NCI-H2081 treated with DMSO at 0.1 percent for 48 hours (cell line): ENCODE measurements at places on chromosomes 5 and 9.

DNA sequence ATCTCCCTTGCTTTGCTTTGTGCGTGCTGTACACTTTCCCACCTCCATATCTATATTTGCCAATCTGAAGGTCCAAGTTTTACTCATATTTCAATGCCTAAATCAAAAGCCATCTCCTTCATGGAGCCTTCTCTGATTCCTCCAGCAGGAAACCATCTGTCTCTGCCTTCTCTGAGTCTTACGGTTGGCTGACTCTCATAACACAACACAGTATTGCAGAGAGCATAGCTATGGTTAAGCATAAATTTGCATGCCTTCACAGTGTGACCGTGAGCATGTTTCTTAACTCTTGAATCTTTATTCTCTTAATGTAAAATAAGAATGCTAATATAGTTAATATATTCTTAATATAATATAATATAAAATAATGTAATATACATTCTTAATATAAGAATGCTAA is 136.8 kb upstream of the PPP2R2B start:
- no peak for DNase-seq

GRCh38 chr9:10253341-10253740 is 359.5 kb downstream of the PTPRD start:
- DNase-seq = no peak

DNA sequence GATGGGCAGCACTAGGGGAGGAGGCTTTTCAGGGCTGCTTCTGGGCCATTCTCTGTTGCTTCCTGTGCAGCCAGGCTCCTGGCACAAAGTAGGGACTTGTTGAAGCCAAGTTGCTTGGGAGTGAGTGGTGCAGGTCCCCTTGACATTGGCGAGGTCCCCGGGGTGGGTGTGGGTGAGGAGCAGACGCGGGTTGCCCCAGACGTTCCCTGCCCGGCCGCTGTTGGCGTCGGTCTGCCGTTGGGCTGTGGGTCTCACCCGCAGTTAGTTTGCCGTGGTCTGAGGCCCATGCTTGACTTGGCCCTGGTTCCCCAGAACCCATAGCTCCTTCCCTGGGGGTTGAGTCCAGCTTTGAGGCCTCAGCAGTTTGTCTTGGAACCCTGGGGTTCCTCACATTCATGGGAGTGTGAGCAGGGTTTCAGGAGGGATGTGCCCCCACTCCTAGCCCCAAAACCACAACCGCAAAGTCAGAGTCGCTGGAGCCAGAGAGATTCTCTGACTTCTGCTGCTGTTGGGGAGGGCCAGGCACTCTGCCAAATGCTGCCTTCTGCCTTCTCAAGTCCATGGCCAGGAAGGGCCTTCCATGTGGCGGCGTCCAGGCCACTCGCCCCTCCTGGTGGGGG is 77.5 kb downstream of the RXRA start:
- no peak for DNase-seq

GRCh38 chr5:150579462-150580400 is 60.7 kb upstream of the SYNPO start:
- DNase-seq = no peak

DNA sequence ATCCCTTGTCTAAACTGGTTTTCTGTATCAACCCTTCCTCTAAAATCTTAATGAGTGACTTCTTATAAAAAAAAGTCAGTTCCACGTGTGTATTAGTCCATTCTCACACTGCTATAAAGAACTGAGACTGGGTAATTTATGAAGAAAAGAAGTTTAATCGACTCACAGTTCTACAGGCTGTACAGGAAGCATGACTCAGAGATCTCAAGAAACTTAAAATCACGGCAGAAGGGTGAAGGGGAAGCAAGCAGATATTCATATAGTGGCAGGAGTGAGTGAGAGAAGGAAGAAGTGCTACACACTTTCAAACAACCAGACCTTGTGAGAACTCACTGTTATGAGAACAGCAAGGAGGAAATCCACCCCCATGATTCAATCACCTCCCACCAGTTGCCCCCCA is 307.8 kb upstream of the ARRDC3 start:
- no peak for DNase-seq

DNA sequence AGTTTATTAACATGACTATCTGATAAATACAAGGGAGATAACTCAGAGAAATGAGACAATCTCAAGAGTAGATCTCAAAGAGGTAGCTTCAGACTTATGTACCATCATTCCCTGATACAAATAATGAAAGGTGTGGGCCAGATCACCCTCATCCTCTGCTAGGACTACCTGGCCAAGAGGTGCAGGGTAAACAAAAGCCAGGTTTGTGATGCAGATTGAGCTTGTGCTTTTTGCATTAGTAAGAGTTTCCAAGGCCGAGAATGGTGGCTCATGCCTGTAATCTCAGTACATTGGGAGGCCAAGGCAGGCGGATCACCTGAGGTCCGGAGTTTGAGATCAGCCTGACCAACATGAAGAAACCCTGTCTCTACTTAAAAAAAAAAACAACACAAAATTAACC is 8.9 kb upstream of the SPIN1 start:
- DNase-seq = no peak

- DNase-seq = no peak
Measured at GRCh38 chr9:88396836-88397577, 8.8 kb downstream of the SPIN1 start.

GRCh38 chr5:67814569-67815311 is 400.8 kb upstream of the PIK3R1 start:
- DNase-seq = no peak
